NCI-H2081 (cell line): ENCODE measurements at places on chromosomes 5 and 9.

DNA sequence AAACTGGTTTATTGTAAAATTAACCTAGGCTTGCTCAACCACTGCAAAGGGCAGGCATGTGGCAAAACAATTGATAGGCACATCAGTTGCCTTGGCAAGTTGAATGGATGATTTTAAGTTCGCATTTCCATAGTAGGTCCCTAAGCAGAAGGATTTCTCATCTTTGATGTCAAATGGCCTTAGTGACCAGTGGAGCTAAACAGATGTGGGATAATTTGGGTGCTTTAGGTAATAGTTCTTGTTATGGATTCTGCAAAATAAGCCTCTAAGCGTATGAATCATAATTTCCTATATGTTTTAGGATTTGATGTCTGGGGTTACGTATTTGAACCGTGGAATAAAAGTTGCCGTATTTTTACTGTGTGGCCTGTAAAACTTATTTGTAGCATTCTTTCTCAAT is 182.4 kb downstream of the CD180 start:
- DNase-seq = no peak

DNA sequence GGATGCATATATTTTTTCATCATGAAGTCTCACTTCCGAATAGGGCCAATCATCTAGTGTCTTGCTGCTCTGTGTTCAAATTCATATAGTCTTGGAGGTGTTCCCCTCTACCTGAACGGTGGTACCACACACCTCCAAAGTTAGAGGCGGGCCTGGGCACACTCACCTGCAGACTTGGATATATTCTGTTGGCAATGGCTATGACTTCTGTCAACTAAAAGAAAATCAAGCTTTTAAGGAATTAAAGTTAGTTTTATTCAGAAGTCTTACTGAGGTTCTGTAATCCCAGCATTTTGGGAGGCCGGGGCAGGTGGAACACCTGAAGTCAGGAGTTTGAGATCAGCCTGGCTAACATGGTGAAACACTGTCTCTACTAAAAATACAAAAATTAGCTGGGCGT is 2.6 kb upstream of the NIPAL4 start:
- no peak for DNase-seq

- DNase-seq = no peak
Measured at GRCh38 chr9:20048437-20048836, 259.6 kb upstream of the SLC24A2 start.

DNA sequence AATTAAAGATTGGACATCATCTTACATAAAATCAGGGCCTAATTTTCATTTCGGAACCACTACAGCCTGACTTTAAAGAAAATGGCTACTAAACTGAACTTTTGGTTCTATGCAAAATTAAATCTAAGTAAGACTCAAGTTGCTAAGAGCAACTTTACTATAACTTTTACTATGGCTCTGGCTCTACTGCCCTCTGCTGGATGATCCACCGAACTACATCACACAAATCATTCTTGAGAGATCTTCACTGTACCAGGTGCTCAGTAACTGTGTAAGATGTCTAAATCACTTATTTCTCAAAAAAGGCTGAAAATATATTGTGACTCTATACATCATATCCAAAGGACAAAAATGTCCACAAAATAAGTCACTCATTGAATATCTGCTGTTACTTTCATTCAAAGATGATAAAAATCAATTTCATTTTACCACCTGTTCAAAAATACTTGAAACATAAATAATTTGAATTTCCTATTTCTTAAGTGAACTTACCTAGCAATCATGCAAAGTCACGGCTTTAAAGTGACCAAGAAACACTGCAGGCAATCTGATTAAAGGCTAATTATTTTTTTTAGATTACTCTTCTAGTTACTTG is 13.5 kb downstream of the MOCS2 start:
- peak; percentile 25 for DNase-seq

- DNase-seq = no peak
Measured at GRCh38 chr9:130523921-130524320, 55.5 kb upstream of the FUBP3 start.

DNA sequence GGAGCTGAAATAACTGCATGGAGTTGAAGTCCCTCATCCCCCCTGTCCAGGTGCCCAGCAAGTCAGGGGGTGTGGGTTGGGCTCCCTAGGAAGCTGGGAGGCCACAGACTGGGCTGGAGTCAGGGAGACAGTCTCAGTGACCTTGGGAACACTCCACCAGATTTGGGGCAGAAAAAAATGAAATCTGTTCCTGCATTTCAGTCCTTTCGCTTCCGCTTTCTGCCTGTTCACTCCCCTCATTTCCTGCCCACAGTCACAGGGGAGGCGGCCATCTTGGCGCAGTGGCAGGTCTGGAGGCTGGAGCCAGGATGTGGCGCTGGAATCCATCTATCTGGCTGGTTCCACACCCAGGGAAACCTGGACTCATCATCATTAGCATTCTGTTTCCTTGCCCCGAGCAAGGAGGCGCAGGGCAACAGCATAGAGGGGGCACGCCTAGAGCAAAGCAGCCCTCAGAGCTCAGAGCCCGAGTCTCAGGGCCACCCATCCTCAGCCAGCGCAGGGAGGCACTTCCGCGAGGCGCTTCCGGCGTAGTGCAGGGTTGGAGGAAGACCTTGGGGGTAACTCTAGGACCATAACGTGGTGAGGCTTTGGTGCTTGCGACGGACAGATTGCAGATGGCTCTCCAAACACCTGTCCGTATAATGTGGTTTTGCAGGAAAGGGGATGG is 86.2 kb upstream of the HSPA9 start:
- no peak for DNase-seq

DNA sequence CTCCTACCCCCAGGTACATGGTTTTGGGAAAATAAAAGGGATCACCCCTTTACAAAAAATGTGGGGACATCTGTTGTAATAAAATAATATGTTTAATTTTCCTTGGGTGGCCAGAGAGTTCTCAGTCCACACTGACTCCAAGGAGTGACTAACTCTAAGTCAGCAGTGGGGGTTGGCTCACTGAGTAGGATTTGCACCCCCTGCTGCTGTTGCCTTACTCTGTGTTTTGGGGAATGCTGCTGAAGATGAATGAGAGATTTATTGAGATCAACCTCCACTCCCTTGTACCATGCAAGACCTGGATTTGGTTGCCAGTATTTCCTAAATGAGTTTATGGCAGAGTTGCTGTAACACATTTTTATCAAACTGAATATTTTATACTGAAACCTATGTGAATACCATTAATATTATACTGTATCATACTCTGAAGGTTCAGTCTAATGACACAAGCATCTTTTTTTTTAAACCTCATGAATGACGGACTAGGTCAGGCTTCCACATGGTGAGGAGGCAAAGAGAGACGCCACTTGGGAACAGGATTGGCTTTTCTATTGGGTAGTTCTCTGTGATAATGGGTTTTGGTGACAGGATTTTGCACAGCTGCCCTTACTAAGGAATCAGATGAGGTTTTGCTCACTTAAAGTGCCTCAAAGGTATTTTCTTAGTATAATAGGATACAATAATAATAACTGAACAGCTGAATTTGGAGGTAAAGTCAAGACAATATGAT is 121.3 kb upstream of the OSMR start:
- DNase-seq = no peak

GRCh38 chr9:132725306-132725705 is 55.0 kb downstream of the GTF3C4 start:
- DNase-seq = no peak

DNA sequence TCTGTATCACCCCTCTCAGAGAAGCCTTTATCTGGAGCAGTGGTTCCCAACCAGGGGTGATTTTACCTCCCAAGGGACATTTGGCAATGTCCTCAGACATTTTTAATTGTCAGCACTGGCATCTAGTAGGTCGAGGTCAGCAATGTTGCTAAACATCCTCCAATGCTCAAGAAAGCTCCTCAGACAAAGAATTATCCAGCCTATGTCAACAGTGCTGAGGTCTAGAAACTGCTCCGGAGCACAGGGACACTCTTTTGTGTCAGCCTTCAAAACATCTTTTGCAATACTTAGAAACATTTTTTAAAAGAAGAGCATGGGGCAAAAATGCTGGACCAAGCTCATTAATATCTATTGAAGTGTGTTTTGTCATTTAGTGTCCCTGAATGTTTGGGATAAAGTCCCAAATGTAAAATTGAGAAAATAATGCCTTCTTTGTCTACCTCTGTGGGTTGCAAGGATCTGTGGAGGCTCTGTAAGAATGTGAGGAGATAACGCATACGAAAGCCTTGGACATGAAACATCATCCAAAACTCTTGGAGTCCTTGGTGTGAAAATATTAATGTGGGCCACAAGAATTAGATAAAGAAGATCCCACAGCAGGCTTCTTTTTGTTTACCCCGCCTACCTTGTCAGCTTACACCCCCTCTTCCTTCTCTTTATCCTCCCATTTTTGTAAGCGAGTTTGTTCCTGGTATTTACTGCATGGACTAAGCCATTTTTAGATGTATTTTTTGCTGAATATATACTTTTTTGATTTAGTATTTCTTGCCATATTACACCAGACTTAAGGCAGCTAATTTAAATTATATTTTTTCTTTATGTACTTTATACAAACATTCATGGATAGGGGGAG is 193.5 kb downstream of the CD180 start:
- no peak for DNase-seq

GRCh38 chr5:2017540-2018389 is 135.0 kb upstream of the IRX4 start:
- DNase-seq = no peak

DNA sequence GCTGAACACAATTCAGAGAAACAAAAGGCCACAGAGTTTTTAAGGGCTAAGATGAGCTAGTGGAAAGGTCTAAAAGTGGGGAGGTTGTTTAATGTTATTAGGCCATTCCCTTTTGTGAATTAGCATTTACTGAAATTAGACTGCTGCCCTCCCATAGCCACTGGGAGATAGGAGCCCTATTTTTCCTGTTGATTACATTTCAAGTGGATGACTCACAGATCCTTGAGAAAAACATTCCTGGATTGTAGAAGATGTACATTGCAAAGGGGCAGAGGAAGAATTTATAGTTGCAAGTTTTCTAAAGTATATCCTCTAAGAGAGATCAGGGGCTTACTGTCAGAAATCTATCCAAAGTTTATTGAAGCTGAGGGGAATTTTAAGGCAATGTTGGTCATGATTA is 367.1 kb upstream of the IZUMO3 start:
- DNase-seq = no peak

GRCh38 chr5:103942587-103943186 is 380.1 kb upstream of the NUDT12 start:
- DNase-seq = no peak

DNA sequence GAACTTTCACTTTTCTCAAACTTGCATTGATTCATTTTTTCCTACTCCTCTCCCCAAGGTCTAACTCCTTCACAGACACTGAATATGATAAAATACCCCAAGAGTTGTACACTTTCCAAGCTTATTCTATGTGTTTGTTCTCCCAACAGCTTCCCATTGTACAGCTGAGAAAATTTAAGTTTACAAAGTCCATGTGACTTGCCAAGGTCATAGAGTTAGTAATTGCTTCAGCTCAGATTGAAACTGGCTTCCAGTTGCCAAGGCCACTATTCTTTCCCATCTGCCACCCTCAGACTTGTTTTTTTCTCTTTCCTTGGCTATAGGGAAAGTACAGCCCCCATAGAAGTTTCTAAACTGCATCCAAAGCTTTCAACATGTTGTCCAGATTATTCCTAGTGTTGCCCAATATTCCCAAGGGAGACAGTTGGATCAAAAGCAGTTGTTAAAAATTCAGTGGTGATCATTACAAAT is 34.8 kb downstream of the TNFSF8 start:
- no peak for DNase-seq

DNA sequence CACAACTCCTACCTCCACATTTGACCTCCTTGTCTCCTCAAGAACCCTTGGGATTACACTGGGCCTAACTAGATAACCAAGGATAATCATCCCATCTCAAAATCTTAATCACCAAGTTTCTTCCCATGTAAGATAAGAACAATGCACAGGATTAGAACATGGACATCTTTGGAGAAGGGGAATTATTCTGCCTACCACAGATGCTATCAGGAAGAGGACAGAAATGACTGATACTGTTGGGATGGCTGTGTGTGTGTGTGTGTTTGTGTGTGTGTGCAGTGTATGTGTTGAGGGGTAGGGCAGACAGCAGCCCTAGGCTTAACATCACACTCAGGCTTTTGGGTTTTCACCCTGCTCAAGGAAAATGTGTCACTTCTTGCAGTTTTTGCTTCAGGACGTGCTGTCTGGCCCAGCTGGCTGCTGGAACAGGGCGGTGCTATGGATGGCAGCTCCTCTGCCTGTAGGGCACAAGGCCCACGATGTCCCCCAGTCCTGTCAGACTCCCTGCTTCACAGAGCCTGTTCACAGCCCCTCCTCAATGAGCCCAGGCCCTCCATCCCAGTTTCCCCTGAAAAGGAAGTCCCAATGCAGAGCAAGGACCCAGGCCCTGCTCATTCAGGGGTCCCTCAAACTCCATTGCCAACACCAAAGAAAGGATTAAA is 7.7 kb downstream of the CA9 start:
- no peak for DNase-seq
